ENCODE measurements at places on chromosomes 6 and 20.

DNA sequence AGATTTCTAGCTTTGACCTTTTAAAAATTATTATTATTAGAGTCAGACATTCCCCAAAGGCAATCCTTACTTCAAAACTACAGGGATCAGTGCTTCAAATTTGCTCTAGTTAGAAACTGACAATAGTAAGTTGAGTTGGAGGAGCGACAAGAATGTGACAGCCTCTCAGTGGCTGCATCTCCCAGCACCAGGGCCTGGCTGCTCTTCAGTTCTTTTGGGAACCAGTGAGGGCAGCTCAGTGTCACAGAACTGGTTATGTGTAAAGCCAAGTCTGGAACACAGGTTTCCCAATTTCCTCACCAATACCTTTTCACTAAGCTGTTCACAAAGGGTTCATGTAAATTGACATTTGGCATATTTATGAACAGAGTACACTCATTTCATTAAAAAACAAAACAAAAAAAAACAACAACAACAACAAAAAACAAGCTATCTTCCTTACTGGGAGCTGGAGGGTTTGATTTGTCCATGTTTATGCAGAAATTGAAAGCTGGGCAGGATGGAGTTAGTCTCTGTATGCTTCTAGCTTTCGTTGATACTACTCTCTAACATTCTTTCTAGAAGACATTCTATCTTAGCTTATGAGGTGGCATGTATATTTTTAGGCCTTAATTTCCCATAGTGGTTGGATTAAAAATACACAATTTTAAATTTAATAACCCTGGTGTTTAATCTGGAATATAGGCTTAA lies 95.0 kb downstream of the SAMD5 start:
- no peak for DNase-seq

GRCh38 chr20:42212391-42212790 lies 594.2 kb upstream of the CHD6 start:
- no peak for DNase-seq

GRCh38 chr6:84836366-84836765 lies 72.0 kb upstream of the TBX18 start:
- DNase-seq = no peak

DNA sequence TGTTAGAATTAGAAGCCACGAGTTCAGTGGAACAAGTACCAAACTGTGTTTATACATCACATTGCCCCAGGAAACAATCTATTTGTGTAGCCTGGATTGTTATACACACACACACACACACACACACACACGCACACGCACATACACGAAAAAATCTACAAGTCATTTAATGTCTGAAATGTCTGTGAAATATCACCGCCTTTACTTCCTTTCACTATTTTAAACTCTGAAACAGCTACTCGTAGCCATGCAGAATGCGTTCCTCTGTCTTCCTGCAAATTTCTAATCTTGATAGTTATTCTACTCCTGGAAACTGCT lies 84.4 kb upstream of the SCAF8 start:
- no peak for DNase-seq

GRCh38 chr6:167668019-167668753 lies 158.5 kb upstream of the AFDN start:
- no peak for DNase-seq

- peak; percentile 24 for DNase-seq
Measured at GRCh38 chr6:128327890-128328289, 192.5 kb downstream of the PTPRK start.

DNA sequence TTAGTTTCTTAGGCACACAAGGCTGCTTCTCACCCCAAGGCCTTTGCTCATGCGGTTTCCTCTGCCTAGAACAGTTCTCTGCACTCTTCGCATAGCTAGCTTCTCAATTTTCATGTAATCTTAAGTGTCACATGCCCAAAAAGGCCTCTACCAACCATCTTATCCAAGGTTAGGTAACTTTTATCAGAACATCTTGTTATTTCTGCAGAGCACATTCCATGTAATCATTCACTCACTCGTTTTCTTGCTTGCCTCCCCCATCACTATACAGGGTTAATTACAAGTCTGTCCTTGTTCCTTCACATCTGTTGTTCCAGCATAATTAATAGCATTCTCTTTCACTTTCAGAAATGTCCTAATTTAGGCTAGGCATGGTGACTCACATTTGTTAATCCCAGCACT lies 53.8 kb downstream of the NCOA6 start:
- DNase-seq = no peak

- DNase-seq = no peak
Measured at GRCh38 chr6:10507715-10508114, 13.4 kb upstream of the GCNT2 start.

DNA sequence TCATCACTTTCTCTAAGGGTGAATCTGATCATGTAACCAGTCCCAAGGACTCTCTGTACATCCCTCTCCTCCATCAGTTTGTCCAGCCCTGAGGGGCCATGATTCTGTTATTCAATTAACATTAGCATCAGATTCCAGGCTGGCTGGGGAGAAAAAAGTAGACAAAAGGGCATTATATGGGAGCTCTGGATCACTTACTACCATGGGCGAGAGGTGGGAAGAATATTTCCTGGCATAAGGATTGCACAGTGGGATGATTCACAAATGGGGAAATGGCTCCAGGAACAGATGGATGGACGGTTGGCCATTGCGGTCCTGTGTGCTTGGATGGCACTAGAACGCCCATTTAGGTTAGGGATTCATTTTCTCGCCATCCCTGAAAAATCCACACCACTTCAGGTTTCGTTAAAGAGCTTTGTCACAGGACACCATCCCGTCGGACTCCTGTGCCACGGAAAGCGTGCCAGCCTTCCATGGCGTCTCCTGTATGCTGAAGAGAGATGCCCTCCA lies 112.6 kb downstream of the THBS2 start:
- no peak for DNase-seq

GRCh38 chr6:99093456-99094190 lies 145.9 kb upstream of the FBXL4 start:
- no peak for DNase-seq

DNA sequence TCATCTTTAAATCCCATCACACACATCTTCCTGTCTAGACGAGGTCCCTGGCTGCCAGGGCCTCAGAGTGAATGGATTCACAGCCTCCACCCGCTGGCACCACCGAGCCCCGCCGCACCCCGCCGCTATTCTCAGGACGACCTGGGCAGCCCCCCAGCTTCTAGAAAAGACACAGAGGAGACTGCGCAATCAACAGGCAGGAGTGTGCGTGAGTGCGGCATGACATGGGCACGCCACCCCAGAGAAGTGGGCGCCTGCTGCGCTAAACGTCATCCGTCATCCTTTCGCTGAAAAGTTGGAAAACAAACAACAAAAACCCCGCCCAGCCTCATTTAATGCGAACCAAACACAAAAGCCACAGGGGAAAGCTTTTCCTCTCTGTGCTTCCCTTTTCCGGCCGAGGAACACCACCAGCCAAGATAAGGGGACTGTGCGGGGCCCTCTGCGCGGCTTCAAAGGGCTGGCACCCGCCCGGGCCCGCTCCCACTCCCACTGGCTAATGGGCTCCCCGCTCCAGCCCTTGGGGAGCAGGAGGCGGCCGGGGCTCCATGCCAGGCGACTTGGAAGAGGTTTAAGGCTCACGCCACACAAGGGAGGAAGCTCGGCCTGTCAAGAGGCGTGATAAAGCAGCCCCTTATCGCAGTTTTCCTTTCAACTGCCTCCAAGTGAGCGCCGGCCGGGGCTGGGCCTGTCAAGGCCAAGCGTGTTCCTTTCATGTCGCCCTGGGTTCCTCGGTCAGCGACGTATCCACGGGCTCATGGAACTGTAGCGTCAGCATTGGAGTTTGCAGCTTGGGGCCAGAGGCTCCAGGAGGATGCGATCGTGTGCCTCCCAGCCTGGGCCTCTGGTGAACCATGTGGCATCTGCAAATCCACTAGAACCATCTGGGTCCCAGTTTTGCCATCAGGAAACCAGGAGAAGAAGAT lies 50.1 kb downstream of the NFATC2 start:
- no peak for DNase-seq

DNA sequence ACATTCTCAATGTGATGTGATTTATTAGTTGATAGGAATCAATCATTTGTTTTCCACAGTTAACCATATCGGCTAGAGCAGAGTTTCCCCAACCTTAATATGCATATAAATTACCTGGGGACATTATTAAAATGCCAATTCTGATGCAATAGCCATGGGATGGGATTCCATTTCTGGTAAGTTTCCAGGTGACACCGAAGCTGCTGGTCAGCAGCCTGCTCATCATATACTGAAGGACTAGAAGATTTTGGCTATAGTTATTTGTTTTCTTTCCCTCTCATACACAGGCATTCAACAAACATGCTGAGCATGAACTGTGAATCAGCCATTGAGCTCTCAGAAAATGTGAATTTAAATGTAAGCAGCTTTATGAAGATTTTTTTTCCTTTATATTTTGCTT lies 35.8 kb downstream of the FBXO5 start:
- DNase-seq = no peak

DNA sequence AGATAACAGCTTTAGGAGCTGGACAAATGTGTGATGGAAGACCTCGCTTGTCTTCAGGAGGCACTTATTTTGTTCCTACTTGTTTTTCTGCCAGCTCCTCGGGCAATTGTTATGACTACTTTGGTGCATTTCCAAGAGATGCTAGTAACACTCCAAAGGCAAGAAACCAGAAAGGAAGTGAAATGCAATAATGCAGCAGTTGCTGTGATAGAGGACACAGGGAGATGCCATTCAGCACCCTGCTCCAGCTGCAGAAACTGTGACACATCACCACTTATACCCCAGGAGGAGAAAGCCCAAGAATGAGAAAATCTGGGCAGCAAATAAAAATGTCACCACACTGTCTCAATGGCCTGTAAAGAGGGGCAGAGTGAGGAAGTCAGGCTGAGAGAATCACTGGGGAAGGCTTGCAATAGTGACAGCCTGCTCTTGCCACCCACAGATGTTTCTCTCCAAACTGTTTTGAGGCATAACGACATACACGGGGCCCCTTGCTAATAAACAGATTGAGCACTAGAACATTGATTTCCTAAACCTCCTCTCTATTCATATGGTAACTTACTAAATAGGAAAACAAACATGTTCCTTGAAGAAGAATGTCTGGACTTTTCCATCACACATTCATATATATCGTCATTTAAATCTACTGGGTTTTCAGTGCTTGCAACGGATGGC lies 231.0 kb upstream of the PRND start:
- DNase-seq = no peak

GRCh38 chr6:138959521-138959920 lies 28.5 kb downstream of the REPS1 start:
- DNase-seq = no peak

DNA sequence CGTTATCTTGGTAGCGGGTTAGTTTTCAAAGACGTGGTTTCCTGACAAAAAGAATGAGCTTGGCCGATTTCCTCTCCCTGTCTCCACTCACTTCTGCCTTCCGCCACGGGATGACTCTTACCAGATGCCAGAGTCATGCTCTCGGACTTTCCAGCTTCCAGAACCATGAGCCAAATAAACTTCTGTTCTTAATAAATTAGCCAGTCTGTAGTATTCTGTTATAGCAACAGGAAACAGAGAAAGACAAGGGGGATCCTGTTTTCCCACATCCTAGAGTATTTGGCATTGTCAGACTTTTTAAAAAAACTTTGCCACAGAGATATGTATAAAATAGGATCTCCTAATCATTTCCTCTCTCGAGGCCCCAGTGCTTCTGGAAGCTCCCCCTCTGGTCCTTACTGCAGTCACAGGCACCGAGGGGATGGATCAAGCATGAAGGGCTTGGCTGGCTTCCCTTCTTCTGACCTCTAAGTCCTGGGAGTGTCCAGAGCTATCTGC lies 84.9 kb upstream of the NAA20 start:
- no peak for DNase-seq

DNA sequence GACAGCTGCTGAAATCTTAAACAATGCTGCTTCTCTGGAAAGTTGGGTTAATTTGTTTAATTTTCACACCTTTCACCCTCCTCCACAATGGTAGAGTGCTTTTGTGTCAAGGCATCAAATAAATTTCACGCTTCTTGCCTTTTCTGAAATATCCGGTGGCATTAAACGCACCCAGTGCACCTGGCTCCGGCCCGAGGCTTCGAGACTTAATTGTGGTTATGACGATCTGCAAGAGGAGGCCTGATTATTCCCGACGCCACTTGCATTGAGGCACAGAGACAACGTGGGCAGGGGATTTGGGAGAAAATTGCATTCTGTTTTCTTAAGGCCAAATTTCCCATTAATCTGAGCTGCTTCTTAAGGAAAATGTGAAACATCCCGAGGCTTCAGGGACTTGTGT lies 152.2 kb downstream of the CDH4 start:
- DNase-seq = no peak

DNA sequence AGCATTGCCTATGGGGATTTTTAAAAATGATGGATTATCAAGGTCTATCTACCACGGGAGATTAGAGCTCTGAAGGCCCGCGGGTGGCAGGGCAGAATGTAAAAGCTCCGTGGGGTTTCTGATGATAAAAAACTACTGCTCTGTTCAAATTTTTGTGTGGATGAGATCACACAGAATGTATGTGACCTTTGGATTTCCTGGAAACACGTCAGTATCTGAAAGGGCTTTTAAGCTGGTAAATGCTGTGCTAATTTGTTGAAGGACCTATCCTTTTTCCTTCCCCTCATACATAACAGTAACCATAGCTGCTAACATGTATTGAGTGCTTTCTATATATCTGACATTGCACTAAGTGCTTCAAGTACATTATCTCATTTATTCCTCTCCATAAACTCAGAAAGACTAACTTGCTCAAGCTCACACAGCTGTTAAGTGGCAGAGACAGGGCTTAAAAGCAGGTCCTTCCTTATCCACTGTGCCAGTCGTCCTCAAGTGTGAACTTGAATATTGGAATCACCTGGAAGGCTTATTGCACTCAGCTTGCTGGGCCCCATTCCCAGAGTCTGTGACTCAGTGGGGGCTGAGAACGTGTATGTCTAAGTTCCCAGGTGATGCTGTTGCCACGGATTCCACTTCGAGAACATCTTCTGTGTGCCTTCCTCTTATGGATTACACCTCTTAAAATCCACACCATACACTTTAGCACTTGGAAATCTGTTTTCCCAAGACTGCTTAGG lies 1.9 kb upstream of the TMEM242 start:
- no peak for DNase-seq

- no peak for DNase-seq
Measured at GRCh38 chr20:61664556-61665320, 400.9 kb downstream of the TAF4 start.

GRCh38 chr20:53736757-53737395 lies 143.2 kb upstream of the ZNF217 start:
- DNase-seq = no peak

DNA sequence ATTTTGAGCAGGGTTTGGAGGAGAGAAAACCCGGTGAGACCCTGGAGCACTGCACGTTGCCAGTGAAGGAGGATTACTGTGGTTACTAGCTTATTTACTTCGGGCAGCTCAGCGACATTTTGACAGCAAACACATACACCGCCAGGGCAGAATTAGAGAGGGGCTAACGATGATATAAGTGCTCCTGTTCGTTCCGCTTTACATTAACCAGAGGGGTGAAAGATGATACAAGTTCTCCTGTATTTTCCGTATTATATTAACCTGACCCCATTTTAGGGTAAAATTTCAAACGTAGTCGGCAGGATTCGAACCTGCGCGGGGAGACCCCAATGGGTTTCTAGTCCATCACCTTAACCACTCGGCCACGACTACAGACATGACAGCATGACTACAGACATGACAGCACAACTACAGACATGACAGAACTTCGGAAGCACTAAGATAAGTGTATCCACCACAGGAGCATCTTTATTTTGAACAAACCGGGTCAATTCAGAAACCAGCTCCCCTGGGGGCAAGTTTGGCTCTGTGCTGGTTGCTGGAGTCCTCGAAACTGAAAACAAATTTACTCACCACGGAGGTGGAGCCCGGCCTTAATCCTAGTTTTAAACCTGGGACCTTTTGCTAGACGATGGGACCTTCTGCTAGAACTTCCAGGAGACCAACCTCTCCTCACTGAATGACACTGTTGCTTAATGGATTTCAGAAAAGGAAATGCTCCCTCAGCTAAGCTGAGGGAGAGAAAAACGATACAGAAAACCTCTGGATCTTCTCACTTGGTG lies 80.4 kb upstream of the ZNF184 start:
- no peak for DNase-seq
